ENCODE measurements at places on chromosomes 4 and X.

DNA sequence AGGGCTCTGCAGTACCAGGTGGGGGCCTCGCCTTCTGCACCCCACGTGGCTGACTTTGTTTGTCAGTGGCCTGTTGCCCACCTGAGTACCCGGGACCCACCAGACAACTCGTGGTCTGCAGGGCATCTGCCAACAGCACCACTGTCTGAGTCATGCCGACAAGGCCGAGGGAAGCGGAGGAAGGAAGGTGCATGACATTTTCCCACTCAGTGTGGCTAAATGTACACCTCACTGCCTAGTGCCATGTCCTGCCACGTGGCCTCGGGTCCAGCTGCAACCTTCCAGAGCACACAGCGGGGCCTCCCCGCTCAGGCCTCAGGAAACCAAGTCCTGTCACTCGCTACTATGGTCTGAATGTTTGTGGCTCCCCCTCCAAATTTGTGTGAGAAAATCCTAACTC, 22.1 kb downstream of the ABLIM2 start:
- DNase-seq, result no peak

GRCh38 chr4:40329805-40330204, 5.3 kb upstream of the CHRNA9 start:
- no peak for DNase-seq

DNA sequence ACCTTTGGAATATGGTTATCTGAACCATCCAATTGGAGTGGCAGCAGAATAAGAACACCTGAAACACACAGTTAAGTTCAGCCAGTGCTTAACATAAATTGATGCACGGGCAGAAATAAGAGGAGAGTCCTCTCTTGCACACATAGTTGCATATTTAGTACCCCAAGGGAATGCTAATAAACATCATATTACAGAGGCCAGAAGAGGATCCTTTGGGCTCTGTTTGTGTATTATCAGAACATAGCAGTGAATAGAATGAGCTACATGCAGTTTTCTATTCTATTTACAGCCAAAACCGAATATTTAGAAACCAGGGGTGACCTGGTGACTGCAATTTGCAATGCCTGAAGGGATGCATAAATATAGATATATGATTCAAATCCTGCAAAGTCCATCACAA, 300.8 kb upstream of the GALNT7 start:
- DNase-seq, result no peak

GRCh38 chr4:65341557-65341956, 328.7 kb downstream of the EPHA5 start:
- no peak for DNase-seq

- DNase-seq, result no peak
Measured at GRCh38 chr4:68577590-68577989, 1.5 kb upstream of the UGT2B17 start.

DNA sequence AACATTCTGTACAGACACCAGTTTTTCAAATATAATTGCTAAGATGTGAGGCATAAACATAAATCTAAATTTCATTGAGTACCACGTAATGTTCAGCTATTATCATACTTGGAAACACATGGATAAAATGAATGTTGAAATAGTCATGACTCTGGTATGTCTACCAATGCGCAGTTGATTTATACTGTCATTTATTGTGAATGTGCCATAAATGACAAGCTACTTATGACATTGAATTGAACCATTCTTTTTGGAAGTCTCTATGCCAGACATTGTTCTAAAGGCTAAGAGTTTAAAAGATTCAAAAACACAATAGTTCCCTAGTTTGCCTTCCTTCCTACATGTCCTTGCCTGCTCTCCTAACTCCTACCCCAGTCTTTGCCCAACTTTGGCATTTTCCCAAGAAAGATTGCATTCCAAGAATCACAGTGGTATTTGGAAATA, 96.6 kb upstream of the DMD start:
- DNase-seq, result no peak

DNA sequence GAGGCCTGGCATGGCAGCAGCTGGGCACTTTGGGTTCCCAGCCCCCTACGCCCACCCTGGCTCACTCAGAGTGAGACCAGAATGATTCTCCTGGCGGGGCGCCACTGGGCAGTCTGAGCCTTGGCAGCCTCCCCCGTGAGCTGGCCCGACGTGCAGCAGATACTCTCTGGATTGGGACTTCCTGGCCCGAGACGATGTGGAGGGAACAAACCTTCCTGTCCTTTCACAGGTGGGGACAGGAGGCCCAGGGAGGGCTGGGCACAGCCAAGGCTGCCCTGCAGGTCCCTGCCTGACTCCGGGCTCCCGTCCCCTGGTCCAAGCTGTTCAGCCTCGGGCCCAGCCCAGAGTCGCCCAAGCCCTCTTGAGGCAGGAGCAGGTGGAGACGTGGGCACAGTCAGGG, 17.9 kb upstream of the ADD1 start:
- no peak for DNase-seq

DNA sequence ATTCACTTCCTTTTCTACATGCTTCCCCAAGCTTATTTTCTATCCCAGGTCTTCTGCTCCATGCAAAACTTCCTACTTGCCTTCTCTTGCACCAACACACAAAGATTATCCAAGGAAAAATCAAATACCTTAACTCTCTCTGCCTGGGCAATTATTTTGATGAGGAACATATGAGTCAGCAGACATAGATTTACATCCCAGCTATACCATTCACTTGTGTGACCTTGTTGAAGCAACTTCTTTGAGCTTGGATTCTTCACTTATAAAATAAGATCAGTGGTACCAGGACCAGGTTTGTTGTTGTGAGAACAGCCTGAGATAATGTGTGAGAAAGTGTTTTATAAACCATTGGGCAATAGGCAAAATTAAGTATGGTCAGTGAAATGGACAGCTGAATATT, 39.1 kb upstream of the TMEM192 start:
- no peak for DNase-seq

- DNase-seq, result no peak
Measured at GRCh38 chrX:7198499-7198898, 50.5 kb upstream of the PUDP start.

GRCh38 chr4:112898357-112899141, 150.9 kb upstream of the ANK2 start:
- no peak for DNase-seq

GRCh38 chrX:70437921-70438665, 6.5 kb upstream of the DLG3 start:
- no peak for DNase-seq

DNA sequence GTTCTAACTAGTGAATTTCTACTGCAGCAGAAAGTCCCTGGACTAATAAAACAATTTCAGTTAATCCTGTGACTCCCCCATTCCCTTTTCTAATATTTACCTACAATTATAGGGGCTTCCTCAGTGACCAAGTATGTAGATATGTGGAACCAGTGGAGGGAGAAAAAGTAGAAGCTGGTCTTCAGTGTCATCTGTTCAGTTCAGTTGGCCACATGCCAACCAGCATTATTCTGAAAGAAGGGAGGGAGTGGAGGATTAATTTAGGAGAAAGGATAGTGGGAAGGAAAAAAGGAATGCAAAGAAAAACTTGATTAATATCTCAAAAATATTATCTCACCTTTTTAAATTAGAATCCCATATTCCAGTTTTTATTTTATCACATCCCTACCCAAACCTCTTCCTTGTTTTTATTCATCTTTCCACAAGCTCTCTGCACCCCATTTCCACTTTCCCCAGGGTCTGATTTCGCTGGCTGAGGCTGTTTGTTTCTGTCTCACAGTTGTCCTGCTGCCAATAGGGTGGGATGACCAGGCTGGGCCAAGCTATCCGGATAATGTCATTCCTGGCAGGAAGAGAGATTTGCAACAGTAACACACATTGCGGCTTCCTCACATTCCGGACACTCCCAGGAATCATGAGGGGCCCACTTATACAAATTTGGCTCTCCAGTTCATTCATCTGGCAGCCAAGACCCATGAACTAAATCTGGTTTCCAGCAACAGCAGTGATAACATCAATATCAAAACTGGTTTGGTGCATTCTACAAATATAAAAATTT, 24.6 kb upstream of the ANTXR2 start:
- DNase-seq, result no peak

- DNase-seq, result no peak
Measured at GRCh38 chr4:25811374-25811690, 51.5 kb downstream of the SEL1L3 start.

DNA sequence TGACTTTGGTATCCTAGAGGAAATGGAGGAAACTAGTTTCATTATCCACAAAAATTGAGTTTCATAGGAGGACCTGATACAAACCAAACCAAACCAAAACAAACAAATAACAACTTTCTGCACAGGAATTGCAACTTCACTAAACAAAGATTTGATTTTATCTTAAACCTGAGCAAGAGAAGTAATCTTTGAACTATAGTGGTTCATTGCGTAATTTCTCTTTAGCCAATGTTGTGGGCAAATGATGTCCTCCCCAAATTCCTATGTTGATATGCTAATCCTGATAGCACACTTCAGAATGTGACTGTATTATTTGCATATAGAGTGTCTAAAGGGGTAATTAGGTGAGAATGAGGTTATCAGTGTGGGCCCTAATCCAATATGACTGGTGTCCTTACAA, 102.4 kb downstream of the CAMK2D start:
- no peak for DNase-seq

DNA sequence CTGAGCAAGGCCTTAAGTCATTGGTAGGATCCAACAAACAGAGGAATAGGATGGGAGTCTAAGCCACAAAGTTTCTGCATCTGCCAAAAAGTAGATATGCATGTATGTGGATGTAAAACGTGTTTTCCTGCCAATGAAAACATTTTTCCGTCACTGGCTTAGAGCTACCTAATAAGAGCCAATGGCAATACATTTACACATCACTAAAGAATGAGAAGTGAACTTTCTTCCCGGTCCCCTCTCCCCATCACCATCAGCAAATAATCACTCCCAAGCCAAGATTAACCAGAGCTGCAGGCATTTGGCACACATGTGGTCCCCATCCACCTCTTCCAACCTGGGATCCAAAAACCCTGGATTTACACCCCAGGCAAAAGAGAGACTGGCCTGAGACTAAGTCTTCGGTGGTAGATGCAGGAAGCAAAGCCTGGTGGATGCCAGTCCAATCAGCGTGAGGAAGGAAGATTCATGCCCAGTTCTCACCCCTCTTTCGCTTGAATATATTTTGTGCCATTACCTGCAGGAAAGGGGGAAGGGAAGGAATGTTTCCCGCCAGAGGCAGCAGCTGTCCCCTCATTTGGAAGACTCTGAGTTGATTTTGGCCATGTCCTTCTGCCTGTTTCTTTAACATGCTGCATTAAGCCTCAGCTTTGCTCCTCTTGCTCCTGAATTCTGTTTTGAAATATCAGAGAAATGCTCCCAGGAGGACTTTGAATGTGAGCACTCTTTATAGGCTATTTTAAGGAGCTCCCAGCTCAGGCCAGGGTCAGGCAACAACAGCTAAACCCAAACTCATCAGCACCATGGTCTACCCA, 131.4 kb downstream of the CHIC2 start:
- DNase-seq, result no peak

GRCh38 chrX:72042852-72043248, 88.9 kb downstream of the RTL5 start:
- no peak for DNase-seq

GRCh38 chrX:48919947-48920717, 1.3 kb upstream of the PIM2 start:
- DNase-seq, result no peak

DNA sequence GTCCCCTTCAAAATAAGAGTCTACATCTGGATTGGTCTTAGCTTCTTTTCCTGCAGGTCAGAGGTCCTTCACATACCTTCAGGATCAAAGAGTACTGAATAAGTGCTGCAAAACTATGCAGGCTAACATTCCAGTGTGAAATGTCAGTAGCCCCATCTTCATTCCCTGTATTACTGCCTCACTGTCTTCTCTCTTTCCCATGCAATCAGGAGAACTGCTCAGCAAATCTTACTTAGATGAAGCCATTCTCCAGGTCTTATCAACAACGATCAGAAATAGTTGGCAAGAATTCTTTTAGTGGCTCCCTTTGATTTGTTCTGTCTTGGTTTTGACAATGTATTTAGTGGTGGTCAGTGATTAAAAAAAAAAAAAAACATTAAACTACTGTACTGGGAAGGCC, 26.0 kb upstream of the IQCM start:
- DNase-seq, result no peak

DNA sequence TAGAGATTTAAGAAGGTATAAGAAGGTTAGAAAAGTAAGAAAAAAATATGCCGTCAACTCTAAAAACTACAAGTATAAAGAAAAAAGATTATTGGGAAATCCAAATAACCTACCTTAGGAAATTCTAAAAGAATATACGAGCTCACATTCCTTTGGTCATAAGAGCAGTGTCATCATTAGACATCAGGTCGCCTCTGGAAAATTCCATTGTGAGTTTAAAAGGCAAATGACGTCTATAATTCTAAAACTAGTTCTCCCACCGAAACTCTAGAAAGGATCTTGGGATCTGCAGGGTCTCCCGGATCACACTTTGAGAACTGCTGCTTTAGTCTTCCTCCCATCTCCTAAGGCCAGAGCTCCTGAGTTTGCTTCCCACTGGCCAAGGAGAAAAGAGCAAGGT, 518 bp upstream of the SAT1 start:
- DNase-seq, result no peak

GRCh38 chr4:139853309-139853708, 187.7 kb downstream of the MGST2 start:
- no peak for DNase-seq

DNA sequence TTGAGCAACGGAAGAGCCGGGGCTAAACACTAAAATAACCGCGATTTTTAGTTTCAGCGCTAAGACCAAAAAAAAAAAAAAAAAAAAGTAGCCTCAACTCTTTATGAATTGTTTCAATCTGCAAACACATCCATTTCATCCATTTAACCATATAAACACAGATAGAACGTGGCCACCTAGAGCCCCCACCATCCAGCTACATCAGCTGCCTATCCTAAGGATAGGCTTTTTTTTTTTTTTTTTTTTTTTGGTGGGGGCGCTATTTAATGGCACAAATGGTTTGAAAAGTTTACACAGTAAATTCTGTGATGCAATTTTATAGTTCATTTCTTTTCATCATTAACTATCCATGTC, 492 bp upstream of the HDAC8 start:
- DNase-seq, result no peak

GRCh38 chr4:180618396-180618795, 1624.8 kb upstream of the TENM3 start:
- DNase-seq, result no peak

DNA sequence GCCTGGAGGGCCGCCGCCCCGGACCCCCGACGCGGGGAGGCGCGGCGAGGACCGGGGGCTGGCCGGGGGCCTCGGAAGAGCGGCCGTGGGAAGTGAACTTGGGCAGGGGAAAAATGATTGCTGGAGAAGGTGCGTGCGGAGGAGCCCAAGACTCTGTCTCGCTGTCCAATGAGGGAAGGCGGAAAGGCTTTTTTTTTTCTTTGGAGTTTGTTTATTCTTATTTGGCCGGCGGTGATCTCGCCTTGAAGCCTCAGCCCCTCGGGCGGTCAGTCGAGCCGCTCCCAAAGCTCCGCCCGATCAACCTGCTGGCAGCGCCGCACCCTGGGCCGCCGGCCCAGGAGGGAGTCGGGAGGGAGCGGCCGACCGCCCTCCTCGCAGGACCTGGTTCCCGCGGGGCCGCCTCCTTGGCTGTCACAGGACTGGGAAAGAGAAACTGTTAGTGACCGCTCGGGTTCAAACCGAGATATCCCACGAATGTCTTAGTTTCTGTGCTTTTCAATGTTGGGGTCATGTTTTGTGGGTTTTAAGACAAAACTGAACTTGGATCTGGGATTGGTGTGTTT, 2.5 kb downstream of the CPEB2 start:
- DNase-seq, result peak; percentile 12

GRCh38 chrX:118975831-118976598, 1.6 kb downstream of the LONRF3 start:
- peak; percentile 71 for DNase-seq

GRCh38 chr4:111512081-111512783, 633.0 kb upstream of the FAM241A start:
- no peak for DNase-seq

- no peak for DNase-seq
Measured at GRCh38 chrX:66815227-66815626, 176.3 kb upstream of the EDA2R start.

GRCh38 chr4:88280228-88280795, 4.0 kb downstream of the PPM1K start:
- no peak for DNase-seq

Data from activated T-cell treated with anti-CD3 and anti-CD28 coated beads for 4 hours (primary cell).